Caudate nucleus (tissue), 63 donors: ENCODE measurements at places on chromosomes 7 and 10.

DNA sequence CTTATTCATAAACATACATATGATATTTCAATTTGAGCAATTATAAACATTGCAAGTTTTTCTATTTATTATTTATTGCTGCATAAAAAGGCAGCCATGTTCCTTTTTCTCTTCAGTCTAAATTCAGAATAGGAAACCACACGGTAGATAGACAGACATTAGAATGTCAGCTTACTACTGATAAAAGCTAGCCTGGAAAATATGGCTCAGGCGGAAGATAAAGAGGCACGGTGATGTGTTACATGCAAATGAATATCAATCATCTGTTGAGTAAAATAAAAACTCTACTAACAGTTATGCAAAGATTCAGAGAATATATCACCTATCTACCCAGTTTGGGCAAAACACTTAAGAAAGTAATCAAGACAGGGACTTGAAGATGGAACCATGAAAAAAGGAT is 73.5 kb upstream of the PDSS1 start:
- DNase-seq = no peak

GRCh38 chr10:59829601-59830000 is 76.3 kb upstream of the MRLN start:
- no peak for DNase-seq

GRCh38 chr7:130383187-130383980 is 3.1 kb downstream of the CPA1 start:
- no peak for DNase-seq

DNA sequence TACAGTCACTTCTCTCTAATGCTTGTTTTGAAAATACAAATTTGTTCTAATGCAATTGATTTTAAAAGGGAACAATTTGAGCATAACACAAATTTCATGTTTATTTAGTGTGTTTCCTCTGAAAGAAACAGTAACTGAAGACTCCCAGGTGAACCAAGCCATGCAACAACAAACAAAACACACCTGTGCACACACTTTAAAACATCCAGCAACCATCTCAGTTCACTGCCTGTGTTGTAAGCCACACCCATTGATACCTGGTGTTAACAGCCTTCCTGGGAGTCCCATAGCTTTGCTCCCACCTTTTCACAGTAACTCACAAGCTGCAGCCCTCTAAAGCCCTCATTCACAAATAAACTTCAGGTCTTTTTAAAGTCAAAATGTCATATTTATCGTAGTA is 89.3 kb downstream of the DOCK4 start:
- DNase-seq = no peak

DNA sequence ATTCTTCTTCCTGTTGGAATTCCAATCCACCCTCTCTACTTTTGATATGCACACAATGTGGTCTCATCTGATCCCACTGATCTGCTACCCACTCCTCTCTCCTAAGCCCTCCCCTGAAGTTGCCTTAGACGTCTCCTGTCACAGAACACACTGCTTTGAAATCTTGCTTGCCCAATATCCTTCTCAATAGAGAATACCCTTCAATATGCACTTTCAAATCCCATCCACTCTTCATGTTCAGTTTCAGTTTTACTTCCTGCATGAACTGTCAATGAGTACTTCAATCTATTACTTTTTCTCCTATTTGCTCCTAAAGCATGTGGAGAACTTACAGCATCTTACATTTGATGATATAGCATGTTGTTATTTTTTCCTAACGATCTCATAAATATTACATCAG is 93.5 kb downstream of the UPF2 start:
- no peak for DNase-seq

DNA sequence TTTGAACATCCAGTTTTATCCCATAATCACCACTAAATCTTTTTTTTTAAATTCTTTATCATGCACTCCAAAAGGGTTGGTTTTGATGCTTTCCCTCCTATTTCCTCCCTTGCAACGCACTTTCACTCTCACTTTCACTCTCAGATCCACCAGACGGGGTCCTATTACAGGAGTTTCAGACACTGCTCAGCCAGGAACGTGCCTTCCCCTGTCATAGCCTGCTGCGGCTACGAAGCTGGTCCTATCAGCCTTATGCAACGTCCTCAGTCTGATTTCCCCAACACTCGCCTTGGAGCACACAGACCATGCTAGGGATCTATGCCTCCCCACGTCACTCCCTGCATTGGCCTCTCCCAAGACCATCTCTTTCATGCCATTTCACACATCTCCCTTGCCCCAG is 23.4 kb downstream of the ZPBP start:
- no peak for DNase-seq

GRCh38 chr10:85665681-85666080 is 700.9 kb downstream of the GRID1 start:
- peak; percentile 18 for DNase-seq

GRCh38 chr7:65325793-65326432 is 47.7 kb upstream of the ZNF92 start:
- DNase-seq = no peak

DNA sequence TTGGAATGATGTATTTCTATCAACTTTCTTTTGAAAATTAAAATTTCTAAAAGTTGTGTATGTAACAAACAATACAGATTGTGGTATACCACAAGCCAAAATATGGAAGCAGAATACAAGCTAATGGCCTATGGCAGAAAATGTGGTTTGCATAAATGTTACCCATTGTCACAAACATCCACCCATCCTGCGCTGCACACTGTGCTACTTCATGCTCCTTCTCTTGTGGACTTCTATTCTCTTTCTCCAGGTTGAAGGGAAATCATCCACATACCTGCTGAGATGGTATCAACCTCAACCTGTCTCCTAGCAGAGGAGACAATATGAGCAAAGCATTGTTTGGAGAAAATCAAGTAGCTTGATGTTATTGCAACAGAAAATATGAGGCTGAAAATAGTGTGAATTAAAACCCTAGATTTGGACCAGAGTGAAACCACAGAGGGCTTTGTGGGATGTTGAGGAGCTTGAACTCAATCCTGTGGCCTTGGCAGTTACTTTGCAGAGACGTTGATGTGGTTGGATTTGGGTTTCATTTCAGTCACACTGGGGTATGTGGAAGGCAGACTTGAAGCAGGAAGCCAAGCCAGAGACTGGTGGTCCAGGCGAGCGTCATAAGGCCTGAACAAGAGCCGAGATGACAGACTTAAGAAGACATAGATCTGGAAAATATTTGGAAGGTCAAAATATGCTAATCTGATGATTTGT is 63.8 kb downstream of the ICA1 start:
- no peak for DNase-seq

- no peak for DNase-seq
Observed at GRCh38 chr10:92822060-92822634, 26.2 kb upstream of the EXOC6 start.

- peak; percentile 43 for DNase-seq
Observed at GRCh38 chr10:132708441-132708840, 77.5 kb downstream of the NKX6-2 start.

DNA sequence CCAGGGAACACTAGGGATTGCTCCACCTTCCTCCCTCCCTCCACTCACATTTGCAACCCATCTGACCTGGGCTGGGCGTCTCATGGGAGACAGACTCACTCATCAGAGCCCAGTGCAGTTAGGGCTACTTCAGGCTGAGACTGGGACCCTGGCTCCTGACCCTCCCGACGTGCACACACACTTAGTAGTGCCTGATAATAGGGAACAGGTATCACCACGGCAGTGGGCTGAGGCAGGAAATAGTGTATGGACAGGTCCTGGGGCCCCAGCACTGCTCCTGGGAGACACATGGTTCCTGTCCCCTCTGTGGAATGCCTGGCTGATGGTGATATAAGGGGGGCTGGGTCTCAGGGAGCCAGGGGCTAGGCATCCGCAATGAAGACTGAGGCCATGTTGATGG is 14.3 kb downstream of the AQP1 start:
- no peak for DNase-seq
